Right atrium auricular region (tissue), 2 donors: ENCODE measurements at places on chromosomes 3 and 15. TPM values are rescaled to one million over a fixed set of nuclear protein-coding genes. Genes with fewer than 3 reads are reported as not detected.

DNA sequence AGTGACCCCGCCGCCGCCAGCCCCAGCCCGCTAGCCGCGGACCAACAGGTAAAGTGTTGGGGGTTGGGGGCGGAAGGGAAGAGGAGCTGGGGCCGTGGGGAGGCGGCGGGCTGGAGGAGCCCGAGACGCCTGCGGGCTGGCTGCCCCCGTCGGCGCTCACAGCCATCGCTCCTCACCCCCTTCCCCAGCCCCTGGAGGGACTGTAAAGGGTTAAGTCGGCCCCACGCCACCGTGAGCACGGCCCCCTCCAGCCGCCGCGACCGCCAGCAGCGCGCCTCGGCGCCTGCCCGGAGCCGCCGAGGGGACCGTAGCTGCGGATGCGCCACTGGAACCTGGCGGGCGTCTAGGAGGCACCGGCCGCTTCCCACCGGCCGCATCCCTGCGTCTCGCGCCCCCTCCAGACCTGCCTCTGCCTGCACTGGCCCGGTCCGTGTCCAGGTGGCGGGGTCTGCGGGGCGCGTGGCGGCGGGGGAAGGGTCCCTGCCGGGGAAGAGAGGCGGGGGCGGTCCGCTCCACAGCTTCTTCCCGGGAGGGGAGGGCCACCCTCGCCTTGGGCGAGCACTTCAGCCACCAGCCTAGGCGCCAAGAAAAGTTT, 522 bp downstream of the MED12L start:
- no peak for DNase-seq

DNA sequence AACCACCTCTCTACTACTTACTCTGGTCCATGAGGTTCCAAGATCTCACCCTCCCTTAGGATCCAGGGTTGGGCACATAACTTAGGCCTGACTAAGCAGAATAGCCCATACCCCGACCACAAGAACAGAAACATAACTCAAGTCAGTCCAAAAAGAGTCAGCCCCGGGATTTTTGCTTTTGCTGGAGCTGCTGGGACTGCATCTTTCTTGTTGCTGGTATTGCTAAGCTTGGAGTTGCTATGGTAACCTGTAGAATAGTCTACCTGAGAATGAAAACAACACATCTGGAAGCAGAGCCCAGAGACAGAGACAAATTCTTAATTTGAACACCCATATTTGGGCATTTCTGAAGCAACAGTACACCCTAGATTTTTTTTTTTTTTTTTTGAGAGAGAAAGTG, 6.5 kb downstream of the RUBCN start:
- no peak for DNase-seq

DNA sequence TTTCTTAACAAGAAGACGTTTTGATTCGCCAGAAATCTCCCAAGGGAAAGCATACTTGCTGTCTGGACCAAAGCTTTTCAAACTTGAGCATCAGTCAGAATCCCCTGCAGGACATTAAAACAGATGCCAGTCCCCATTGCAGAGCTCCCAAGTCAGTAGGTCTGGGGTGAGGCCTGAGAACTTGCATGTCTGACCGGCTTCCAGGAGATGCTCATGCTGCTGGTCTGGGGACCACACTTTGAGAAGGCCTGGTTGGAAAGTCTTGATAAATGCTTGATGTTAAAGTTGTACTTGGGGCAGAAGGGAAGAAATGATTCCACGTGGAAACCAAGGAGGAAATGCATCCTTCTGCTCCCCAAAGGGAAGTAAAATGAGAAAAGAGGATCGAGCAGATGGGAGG, 24.3 kb upstream of the CAV3 start:
- DNase-seq, result no peak

DNA sequence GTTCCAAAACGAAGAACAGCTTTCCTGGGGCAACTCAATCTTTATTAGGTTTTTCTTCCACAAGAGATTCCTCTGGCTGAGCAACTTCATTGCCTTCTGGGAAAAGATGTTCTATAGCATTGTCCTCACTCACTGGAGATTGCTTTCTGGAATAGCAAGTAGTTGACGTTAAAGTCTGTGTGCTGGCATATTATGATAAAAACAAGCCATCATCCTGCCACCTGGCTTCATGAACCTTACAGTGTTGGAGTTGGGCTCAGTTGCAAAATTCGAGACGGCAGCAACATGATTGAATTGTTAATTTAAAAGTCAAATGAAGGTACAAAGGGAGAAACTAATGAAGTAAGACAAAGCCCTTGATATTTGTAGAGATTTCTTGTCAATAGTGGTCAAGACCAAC, 140.5 kb upstream of the PEX5L start:
- DNase-seq, result no peak

DNA sequence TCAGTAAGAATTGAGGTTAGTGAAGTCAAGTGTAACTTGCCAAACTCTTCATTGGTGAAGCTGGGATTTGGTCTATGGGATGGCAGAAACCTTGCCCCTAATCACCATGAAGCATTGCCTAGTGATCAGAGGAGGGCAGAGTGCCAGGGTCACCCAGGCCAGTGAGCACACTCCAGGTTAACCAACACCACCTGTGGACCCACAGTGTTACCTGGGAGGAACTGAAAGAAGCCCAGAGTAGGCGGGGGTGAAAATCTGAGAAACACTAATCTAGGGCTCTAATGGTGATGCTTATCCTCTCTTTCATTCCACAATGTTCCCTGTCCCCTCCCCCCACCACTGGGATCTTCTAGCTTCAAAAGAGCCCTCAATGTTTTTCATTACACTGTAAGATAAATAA, 372.8 kb downstream of the CTNNB1 start:
- no peak for DNase-seq

- no peak for DNase-seq
These were observed 93.1 kb downstream of the C3orf70 start for GRCh38 chr3:185059766-185060165.

- DNase-seq, result no peak
These were observed 7.4 kb downstream of the SPRED1 start for GRCh38 chr15:38260077-38260476.

DNA sequence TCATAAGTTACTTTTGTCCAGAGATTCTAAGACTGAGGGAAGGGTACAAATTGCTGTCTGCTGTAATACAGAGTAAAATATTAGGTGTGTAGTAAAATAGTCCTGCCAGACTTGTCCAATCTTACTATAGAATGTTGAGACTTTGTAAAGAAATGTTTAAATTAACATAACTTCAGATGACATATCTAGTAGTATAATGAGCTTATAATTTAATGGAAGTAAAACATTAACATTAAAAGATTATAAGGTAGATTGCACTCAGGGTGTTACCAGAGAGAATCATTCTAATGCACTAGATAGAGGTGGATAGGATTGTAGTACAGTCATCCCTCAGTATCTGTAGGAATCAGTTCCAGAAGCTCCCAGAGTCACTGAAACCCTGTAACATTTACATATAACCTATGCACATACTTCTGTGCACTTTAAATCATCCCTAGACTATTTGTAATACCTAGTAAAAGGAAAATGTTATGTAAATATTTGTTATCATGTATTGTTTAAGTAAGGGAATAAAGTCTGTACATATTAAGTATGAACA, 130.8 kb downstream of the LMLN start:
- DNase-seq, result no peak

GRCh38 chr3:41682996-41683395, 278.9 kb downstream of the ULK4 start:
- DNase-seq, result no peak

MUSTN1 gene
- total RNA-seq, result 43.8 TPM

- DNase-seq, result no peak
These were observed 3.0 kb downstream of the XIRP1 start for GRCh38 chr3:39189150-39189958.

- DNase-seq, result no peak
These were observed 117.0 kb upstream of the ASB14 start for GRCh38 chr3:57409471-57409870.

- DNase-seq, result no peak
These were observed at the start of gene ISLR for GRCh38 chr15:74173380-74174218. Gene ISLR (plus strand): TSS chr15:74173710. CDS start chr15:74174859, 1,149 bp downstream.

DNA sequence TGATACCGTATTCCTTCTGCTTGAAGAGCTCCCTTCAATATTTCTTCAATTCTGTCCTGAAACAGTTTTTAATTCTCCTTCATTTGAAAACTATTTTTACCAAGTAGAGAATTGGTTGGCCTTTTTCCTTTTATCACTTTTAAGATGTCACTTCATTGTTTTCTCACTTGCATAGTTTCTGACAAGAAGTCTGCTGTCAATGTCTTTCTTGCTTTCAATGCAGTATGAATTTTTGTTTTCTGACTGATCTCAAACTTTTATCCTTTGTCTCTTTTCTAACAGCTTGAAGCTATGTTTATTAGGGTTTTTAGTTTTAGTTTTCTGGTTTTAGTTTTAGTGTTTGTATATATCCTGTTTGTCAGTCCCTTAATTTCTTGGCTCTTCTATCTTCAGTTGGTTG, 364.8 kb upstream of the TPRG1 start:
- DNase-seq, result no peak

DNA sequence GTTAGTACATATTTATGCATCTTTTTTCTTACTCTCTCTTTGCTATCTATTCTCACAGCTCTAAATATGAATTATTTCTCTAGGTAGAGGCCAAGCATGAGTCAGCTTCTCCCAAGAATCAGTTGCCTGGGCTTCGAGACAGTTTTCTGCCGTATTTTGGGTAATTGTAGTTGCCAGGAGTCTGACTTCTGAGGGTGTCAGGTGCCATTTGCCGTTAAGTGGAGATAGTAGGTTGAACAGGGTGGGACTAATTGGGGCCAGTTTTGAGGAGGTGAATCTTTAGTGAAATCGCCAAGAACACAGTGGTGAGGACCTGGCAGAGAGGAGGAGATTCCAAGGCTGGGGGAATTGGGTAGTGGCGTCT, 7.8 kb upstream of the NRROS start:
- no peak for DNase-seq

DNA sequence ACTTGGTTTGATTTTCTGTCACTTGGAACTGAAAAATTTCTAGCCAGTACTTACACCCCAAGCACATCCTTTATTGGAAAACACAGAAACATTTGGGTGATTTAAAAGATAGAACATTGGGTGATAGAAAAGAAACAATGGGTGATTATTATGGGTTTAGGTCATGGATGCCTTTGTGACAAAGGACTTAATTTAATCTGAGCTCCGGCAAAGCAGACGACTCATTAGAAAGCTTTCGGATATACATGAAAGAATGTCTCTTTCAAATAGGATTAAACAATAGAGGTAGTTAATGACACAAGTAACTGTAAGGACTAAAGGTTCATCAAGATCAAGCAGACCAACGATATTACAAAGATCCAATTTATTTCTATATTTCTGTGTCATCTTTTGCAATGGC, 37.3 kb upstream of the CNTN4 start:
- DNase-seq, result no peak

GRCh38 chr3:188972310-188972709, 199.5 kb upstream of the TPRG1 start:
- DNase-seq, result no peak

VIPR1 gene
- 6.2 TPM for total RNA-seq

LIPH gene
- 0.41 TPM for total RNA-seq

SEMA6D gene
- total RNA-seq, result 14.3 TPM

ADCY5 gene
- total RNA-seq, result 105 TPM

DNA sequence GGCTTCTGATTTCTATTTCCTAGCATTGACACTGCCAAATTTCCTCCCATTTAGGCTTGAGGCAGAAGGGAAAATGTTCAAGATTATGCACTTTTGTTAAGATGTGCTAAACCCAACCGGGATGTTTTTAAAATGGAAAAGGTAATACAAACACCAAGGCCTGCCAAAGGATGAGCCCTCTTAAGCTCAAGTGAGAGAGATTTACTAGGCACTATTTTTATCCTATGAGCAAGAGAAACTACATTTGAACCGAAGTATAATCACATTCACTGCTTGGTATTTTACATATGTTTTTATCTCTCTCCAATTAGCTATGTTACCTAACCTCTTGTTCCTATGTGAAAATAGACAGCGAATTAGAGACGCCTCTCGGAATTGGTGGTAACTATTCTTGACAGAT, 295.8 kb downstream of the GABRB3 start:
- no peak for DNase-seq

GRCh38 chr3:124780356-124780755, 50.1 kb downstream of the UMPS start:
- DNase-seq, result peak; percentile 85

DNA sequence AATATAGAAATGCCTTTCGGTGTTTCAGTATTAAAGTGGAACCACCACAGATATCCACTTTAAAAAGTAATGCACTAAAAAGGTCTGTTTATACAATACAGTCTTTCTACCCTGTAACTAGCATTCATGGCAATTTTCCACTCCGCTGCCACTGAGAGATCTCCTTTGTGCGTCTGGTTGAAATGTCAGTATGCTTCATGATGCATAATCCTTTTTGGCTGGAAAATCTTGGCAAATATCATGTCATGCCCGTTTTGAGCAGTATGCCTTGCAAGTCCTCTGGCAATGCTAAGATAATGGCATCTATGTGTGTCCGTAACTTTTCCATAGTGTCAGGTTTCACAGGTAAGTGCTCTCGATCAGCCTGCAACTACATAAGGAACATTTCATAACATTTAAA, 30.8 kb upstream of the ARF4 start:
- DNase-seq, result no peak

IFT57 gene
- 25.0 TPM for total RNA-seq

DNA sequence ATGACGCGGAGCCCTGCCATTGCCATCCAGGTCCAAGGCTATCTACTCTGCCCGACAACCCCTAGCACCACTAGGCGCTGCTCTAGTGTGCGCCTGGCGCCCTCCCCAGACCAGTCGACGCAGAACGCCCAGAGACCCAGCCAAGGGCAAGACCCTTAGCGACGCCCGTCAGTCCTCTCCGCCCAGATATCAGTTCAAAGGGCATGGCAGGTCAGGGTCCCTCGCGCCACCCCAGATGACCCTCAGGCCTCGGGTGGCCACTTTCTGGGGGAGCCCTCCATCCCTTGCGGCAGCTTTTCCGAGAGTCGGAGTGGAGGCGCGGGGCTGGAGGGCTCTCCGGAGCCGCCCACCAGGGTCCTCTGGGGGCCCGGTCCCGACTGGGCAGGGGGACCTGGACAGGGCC, 371 bp upstream of the CLSTN2 start:
- DNase-seq, result peak; percentile 74

CTXN2 gene
- total RNA-seq, result not detected

DNA sequence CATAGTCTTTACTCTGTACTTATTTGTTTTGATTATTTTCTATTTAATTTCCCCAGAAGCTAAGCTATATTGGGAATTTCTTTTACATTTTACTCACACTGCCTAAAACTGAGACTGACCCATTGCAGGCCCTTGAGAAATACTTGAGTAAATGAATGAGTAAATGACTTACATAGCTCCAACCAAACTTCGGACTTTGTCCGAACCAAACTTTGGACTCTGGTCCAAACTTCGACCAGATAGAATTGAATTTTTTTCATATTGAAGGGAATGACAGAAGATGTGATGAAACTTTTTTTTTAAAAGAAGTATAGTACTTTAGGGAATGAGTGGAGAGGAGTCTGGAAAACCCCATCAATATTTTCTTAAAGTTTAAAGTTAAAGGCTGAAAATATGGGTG, 75.6 kb upstream of the MYRIP start:
- no peak for DNase-seq

THAP10 gene
- total RNA-seq, result 3.1 TPM
